ENCODE measurements at places on chromosomes 3 and 15. TPM values are rescaled to one million over a fixed set of nuclear protein-coding genes. Genes with fewer than 3 reads are reported as not detected.
A peak's percentile ranks its signal among the peaks of the same experiment; 100 is the strongest.

DNA sequence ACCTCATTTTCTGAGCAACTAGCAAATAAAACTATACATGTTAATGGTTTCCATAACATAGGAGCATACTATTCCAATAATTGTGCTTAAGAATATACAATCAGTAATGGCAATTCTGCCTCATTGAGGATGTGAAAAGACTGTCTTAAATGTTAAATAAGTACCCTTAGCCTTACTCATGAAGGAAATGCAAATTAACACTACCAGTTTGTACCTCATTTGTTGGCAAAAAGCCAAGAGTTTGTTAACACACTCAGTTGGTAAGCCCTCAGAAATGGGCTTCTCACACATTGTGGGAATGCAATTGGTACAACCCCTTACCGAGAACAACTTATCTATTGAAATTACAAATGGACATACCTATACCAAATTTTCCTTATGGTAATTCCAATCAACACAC, 9.2 kb upstream of the STT3B start:
- no peak for DNase-seq

HTR3E gene
- not detected for total RNA-seq

DNA sequence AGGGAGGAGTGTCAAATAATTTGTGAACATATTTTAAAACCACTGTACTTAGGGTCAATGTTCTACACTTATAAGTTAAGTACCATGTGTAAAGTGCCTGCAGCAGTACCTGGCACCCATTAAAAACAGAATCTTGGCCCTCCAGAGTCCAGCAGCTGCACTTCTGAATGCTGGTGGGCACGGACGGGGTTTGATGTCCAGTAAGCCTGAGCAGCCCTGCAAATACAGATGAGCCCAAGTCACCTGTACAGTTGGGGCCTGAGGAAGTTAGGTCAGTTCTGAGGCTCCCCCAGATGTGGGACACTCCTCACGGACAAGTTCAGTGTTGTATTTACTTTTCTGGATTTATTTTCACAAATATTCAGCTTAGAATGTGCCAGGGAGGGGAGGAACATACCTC, 150.0 kb upstream of the CTDSPL start:
- no peak for DNase-seq

- no peak for DNase-seq
Observed at GRCh38 chr3:148847351-148847750, 17.7 kb upstream of the CPA3 start.

GRCh38 chr3:69304396-69304795, 81.5 kb downstream of the FRMD4B start:
- no peak for DNase-seq

OR5H2 gene
- total RNA-seq: not detected

GRCh38 chr3:64399205-64399800, 174.0 kb upstream of the PRICKLE2 start:
- no peak for DNase-seq

- no peak for DNase-seq
Observed at GRCh38 chr3:33441225-33441976, 1.2 kb upstream of the UBP1 start.

DNA sequence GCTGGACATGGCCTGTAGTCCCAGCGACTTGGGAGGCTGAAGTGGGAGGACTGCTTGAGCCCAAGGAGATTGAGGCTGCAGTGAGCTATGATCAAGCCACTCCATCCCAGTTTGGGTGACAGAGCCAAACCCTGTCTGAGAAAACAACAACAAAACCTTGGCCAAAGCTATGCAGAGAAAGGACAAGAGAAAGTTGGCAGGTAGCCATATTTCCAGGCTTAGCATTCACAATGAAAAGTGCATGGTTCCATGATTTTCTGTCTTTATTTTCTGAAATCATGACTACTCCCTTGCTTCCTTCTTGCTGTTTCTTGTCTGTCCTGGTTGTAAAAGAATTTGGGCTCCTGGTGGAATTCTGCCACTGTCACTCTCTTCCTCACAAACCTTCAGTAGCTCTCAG, 284.6 kb upstream of the C2CD4B start:
- no peak for DNase-seq

DNA sequence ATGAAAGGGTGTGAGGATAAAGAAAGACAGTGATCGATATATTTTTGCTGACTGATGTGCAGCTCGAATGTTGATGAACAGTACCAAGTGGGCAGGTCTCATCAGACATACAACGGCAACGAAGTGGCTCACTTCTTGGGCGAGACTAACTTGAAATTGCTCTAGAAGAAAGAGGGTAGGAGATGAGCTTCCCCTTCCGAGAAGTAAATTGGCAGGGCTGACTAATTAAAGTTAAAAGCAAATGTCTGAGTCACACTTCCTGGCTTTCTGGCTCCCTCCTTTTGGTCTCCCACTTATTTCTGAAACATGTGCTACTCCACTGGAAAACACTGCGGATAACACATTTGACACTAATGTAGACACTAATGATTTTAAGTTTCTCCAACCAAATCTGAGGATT, 228.3 kb downstream of the ABHD5 start:
- DNase-seq: no peak

GRCh38 chr15:87569581-87569980, 687.0 kb downstream of the NTRK3 start:
- no peak for DNase-seq

GRCh38 chr3:152865668-152866245, 30.8 kb downstream of the P2RY1 start:
- DNase-seq: no peak

PLA2G4E gene
- not detected for total RNA-seq

- no peak for DNase-seq
Observed at GRCh38 chr3:128309026-128309425, 155.7 kb downstream of the EEFSEC start.

MASP1 gene
- not detected for total RNA-seq

- no peak for DNase-seq
Observed at GRCh38 chr3:58251631-58252035, 14.0 kb downstream of the ABHD6 start.

- no peak for DNase-seq
Observed at GRCh38 chr3:184503647-184504046, 57.9 kb upstream of the EPHB3 start.

DNA sequence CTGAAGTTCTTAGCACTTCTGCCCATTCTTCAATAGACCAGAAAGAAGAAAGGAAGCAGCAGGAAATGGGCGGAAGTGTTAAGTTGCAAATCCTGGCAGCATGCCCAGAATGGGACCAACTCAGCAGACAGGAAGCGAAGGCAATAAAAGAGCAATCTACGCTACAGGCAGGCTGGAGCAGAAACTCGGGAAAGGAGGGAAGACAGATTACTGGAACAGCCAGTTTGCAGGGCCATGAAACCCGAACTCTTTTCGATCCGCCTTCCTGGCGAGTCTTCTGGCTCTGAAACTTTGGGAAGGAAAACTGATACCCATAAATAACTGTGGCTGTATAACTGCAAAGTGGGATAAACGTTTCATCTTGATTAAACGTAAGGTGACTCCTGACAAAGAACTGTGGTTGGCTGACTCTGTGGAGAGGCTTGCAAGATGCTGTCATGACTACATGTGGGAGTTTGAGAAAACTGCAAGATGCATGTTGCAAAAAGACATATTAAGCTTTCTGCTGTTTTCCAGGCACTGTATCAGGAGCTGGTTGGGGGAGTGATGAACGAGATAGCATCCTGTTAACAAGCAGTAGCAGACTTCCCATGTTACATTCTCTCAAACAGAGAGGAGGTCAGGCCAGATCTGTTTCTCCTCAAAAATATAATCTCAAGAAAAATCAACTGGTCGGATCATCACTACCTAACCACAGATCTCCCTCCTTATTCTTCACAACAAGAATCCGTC, 67.8 kb downstream of the FMN1 start:
- DNase-seq: peak; percentile 6

ADAMTS7 gene
- 0.47 TPM for total RNA-seq

DNA sequence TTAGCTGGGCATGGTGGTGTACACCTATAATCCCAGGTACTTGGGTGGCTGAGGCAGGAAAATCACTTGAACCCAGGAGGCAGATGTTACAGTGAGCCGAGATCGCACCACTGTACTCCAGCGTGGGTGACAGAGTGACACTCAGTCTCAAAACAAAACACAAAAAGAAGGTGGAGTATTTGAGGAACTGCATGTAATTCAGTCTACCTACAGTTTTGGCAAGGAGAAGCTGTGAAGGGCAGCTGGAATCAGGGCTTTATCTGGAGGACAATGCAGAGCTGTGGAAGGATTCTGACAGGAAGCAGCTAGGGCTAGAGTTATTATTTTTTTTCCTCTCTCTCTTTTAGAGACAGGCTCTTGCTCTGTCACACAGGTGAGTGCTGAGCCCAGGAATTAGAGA, 6.8 kb downstream of the H1-8 start:
- no peak for DNase-seq

DNA sequence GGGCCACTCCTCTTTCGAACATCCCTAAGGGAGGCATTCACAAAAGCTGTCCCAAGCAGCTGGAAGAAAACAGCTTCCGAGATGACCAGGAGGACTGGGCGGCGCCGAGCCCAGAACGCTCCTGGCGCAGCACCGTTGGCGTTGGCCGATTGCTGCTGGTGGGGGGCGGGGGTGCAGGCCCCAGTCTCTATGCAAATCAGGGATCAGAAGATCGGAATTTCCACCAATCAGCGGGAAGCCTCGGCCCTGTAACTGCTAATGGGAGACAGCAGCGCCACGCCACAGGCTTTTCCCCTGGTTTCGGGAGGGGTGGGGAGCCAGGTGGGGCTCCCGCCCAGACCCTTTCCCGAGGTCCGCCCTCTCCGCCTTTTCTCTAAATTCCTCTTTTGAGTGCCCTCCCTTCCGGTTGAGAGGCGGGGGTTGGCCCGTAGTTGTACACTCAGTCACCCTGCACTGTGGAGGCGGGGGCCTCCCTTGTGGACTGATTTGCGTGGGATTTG, 27.0 kb downstream of the HMCES start:
- no peak for DNase-seq

GRCh38 chr3:168336276-168336675, 240.6 kb upstream of the GOLIM4 start:
- no peak for DNase-seq

PYGO1 gene
- not detected for total RNA-seq

A4GNT gene
- total RNA-seq: not detected

- DNase-seq: no peak
Observed at GRCh38 chr3:168884353-168884903, 779.1 kb downstream of the MECOM start.

- no peak for DNase-seq
Observed at GRCh38 chr3:67059443-67059842, 61.3 kb downstream of the KBTBD8 start.

DNA sequence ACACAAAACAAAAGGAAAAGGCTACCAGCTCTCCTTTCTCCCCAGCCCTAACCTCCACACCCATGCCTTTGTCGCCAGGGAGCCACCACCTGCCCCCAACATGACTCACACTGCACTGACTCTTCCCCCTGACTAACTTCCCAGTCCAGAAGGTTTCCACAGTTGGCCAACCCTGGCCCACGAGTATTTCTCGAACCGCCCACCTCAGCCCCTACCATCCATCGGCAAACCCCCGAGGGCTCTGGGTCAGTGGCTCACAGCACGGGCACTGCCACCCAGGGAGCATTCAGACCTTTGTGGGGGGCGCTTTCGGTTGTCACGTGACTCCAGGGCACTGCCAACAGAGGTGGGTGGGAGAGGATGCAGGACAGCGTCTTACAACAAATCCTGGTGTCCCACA, 152.3 kb downstream of the LRRC28 start:
- no peak for DNase-seq

GRCh38 chr15:61634837-61635236, 405.7 kb upstream of the RORA start:
- DNase-seq: no peak

GRCh38 chr3:15327941-15328340, 4.4 kb downstream of the SH3BP5 start:
- no peak for DNase-seq

DNA sequence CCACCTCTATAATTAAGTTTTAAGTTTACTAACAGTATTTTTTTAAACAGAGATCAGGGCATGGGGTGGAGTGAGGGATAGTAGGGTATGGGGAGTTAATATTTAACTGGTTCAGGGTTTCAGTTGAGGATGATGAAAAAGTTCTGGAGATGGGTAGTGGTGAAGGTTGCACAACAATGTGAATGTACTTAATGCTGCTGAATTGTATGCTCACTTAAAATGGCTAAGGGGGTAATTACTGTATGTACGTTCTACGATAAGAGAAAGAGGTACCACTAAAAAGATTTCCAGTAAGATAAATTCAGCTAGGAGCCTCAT, 101.4 kb downstream of the TNIK start:
- DNase-seq: no peak

GRCh38 chr3:8579096-8579495, 65.5 kb downstream of the SSUH2 start:
- no peak for DNase-seq

SEMA6D gene
- not detected for total RNA-seq

DNA sequence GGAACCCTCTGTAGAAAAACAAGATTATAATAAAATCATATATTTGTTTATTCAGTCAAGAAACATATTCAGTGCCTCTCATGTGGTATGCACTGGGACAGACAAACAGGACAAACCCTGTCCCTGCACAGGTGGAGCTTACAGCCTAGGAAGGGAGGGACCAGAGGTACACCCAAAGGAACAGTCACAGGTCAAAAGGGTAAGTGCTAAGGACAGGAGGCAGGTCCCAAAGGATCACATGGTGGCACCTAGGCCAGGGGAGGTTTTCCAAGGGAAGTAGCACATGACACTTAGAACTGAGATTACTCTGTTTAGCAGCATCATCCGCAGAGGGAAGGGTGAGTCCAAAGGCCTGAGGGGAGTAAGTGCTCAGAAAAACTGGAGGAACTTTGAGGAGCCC, 254.4 kb upstream of the ARRDC4 start:
- no peak for DNase-seq

- no peak for DNase-seq
Observed at GRCh38 chr3:65083240-65083639, 395.4 kb upstream of the ADAMTS9 start.

DNA sequence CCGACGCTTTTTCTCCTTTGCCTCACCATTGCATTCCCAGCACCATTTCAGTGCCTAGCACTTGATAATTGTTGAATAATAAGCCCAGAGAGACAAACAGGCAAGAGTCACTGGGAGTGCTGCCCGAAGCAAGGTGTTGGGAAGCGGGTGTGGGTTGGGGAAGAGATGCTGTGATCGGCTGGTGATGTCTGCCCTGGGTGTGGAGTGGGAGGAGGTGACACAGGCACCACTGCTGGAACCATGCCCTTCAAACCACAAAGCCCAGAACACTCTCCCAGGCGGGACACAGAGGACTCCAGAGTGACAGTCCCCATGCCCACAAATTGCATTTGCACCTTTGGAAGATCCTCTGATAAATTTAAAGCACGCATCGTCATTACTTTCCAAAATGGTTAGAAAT, 148.2 kb downstream of the CHSY1 start:
- DNase-seq: no peak

GOLGA8G gene
- total RNA-seq: not detected

TNFAIP8L3 gene
- total RNA-seq: 0.49 TPM

GRCh38 chr3:197136744-197137143, 107.1 kb upstream of the MELTF start:
- DNase-seq: no peak

DNA sequence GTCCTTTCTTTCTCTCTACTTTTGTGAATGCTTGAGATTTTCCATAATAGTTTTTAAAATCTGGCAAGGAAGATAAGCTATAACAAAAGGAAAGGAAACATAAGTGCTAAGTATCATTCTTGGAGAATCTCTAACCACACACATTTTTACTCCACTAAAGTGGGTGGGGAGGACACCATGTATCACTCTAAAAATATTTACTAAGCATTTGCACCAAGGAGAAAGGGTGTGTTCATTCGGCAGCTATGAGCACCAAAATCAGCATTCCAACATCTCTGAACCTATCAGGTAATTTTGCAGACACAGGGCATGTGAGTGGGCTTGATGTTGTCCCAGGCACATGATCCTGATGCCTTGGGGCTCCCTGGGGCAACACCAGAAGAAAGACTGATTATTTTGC, 5.5 kb downstream of the B4GALT4 start:
- DNase-seq: no peak

LRRIQ4 gene
- 0.10 TPM for total RNA-seq
